Melanocyte of skin (primary cell): ENCODE measurements at places on chromosomes 7 and 10. TPM values are rescaled to one million over a fixed set of nuclear protein-coding genes. Genes with fewer than 3 reads are reported as not detected.

LRRC18 gene
- not detected in 2 replicates for total RNA-seq

CYP3A7 gene
- total RNA-seq: not detected in 2 replicates

LIPJ gene
- total RNA-seq: under 0.01 and 1.2 TPM in 2 replicates

PTF1A gene
- total RNA-seq: not detected in 2 replicates

MYO1G gene
- total RNA-seq: under 0.01 and 0.15 TPM in 2 replicates

SEC31B gene
- total RNA-seq: 4.8 and 6.2 TPM in 2 replicates

JAZF1 gene
- total RNA-seq: 12.7 and 13.4 TPM in 2 replicates

DNAJC1 gene
- total RNA-seq: 36.6 and 50.4 TPM in 2 replicates

C10orf53 gene
- not detected in 2 replicates for total RNA-seq

ADAP1 gene
- total RNA-seq: 0.34 and 1.1 TPM in 2 replicates

TSPAN15 gene
- 32.7 and 55.6 TPM in 2 replicates for total RNA-seq

CXCL12 gene
- 16.0 and 96.7 TPM in 2 replicates for total RNA-seq

ATRNL1 gene
- total RNA-seq: 12.4 and 22.9 TPM in 2 replicates

IFIT2 gene
- total RNA-seq: 67.9 and 112 TPM in 2 replicates

RALA gene
- total RNA-seq: 11.4 and 12.0 TPM in 2 replicates

GRB10 gene
- total RNA-seq: 19.3 and 48.3 TPM in 2 replicates

CLIP2 gene
- total RNA-seq: 20.3 and 21.1 TPM in 2 replicates

RBAK gene
- 8.0 and 12.8 TPM in 2 replicates for total RNA-seq

ERLIN1 gene
- total RNA-seq: 29.0 and 35.2 TPM in 2 replicates

NOD1 gene
- total RNA-seq: 9.6 and 9.8 TPM in 2 replicates

OR2A1 gene
- total RNA-seq: 0.34 TPM in 1 of 2 replicates, not detected in the other

KIAA1217 gene
- total RNA-seq: 2.1 and 2.9 TPM in 2 replicates

AKR1C4 gene
- total RNA-seq: not detected in 2 replicates

NEUROG3 gene
- not detected in 2 replicates for total RNA-seq

PDE6C gene
- not detected in 2 replicates for total RNA-seq

SLC16A12 gene
- not detected in 2 replicates for total RNA-seq

VWC2 gene
- under 0.01 TPM in 1 of 2 replicates, not detected in the other for total RNA-seq

TPK1 gene
- 4.5 and 14.9 TPM in 2 replicates for total RNA-seq

PTPRZ1 gene
- 3.5 and 5.0 TPM in 2 replicates for total RNA-seq

MPP7 gene
- 0.31 and 0.33 TPM in 2 replicates for total RNA-seq

PRPF18 gene
- total RNA-seq: 28.0 and 32.7 TPM in 2 replicates

BMPER gene
- total RNA-seq: 0.31 and 0.67 TPM in 2 replicates

FGF8 gene
- not detected in 2 replicates for total RNA-seq

HOXA5 gene
- total RNA-seq: 0.33 and 1.7 TPM in 2 replicates

THSD7A gene
- total RNA-seq: 1.0 and 1.1 TPM in 2 replicates

HTR5A gene
- under 0.01 TPM in 1 of 2 replicates, not detected in the other for total RNA-seq

GNG11 gene
- total RNA-seq: 29.3 and 36.2 TPM in 2 replicates

CUBN gene
- 0.69 and 5.8 TPM in 2 replicates for total RNA-seq

LLCFC1 gene
- total RNA-seq: not detected in 2 replicates

FBH1 gene
- 96.2 and 124 TPM in 2 replicates for total RNA-seq

SH2B2 gene
- total RNA-seq: 4.7 and 5.5 TPM in 2 replicates

MCM10 gene
- 4.8 and 9.5 TPM in 2 replicates for total RNA-seq

ALOX5 gene
- not detected in 2 replicates for total RNA-seq

CHAT gene
- not detected in 2 replicates for total RNA-seq

TMEM213 gene
- under 0.01 TPM in 1 of 2 replicates, not detected in the other for total RNA-seq

PODXL gene
- total RNA-seq: under 0.01 TPM in 2 replicates

FKBP6 gene
- not detected in 2 replicates for total RNA-seq

GATA3 gene
- total RNA-seq: not detected in 2 replicates

COL1A2 gene
- 71.6 and 77.1 TPM in 2 replicates for total RNA-seq

ELMO1 gene
- 0.33 and 1.7 TPM in 2 replicates for total RNA-seq

PLCE1 gene
- total RNA-seq: under 0.01 and 0.46 TPM in 2 replicates

LRRN3 gene
- total RNA-seq: 1.9 and 2.7 TPM in 2 replicates

LEP gene
- under 0.01 TPM in 1 of 2 replicates, not detected in the other for total RNA-seq

MAPK8 gene
- total RNA-seq: 30.3 and 34.2 TPM in 2 replicates

GPRIN2 gene
- under 0.01 TPM in 1 of 2 replicates, not detected in the other for total RNA-seq

KEL gene
- 0.34 and 0.73 TPM in 2 replicates for total RNA-seq

OGDHL gene
- total RNA-seq: under 0.01 and 0.36 TPM in 2 replicates

CTAGE6 gene
- total RNA-seq: not detected in 2 replicates

KCNIP2 gene
- total RNA-seq: 2.0 and 2.8 TPM in 2 replicates
